ENCODE measurements at places on chromosomes 16 and 17. TPM values are rescaled to one million over a fixed set of nuclear protein-coding genes. Genes with fewer than 3 reads are reported as not detected.

- H3K36me3 ChIP-seq: no peaks in the 10 kb centered on the region
- no peaks in the 10 kb centered on the region for H3K27me3 ChIP-seq
- peaks cover 17% of the 10 kb centered on the region for H3K4me1 ChIP-seq
- no peak for DNase-seq
Measured at GRCh38 chr17:70318051-70318450, 148.7 kb downstream of the KCNJ2 start.

- no peak overlapping the region for H3K27ac ChIP-seq
- peaks cover 81% of the 10 kb centered on the region for H3K36me3 ChIP-seq
- peaks cover 6% of the 10 kb centered on the region for H3K4me1 ChIP-seq
- no peak for DNase-seq
Measured at GRCh38 chr16:4699046-4699556, 5.7 kb downstream of the NUDT16L1 start.

GRCh38 chr16:69935740-69936139 is 15.4 kb upstream of the CLEC18A start:
- H3K4me3 ChIP-seq: no peak overlapping the region
- no peak overlapping the region for H3K27ac ChIP-seq

GRCh38 chr17:36153895-36154610 is 22.4 kb downstream of the TBC1D3B start:
- no peak overlapping the region for H3K27ac ChIP-seq
- H3K36me3 ChIP-seq: no peaks in the 10 kb centered on the region
- no peak for DNase-seq
- H3K4me1 ChIP-seq: no peaks in the 10 kb centered on the region

DNA sequence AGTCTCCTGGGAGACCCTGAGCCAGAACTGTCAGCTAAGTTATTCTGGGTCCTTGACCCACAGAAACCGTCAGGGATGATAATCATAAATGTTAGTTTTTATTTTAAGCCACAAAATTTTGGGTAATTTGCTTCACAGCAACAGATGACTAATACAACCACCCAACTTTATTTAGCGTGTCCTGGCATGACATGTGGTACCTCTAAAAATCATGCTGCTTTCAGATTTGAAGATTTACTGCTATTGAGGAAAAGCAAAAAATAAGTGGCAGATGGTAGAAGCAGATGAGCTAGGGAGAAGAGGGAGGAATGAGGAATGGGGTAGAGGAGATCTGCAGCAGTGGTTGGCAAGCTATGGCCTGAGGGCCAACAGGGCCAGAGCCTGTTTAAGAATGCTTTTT is 90.4 kb downstream of the TMEM100 start:
- H3K36me3 ChIP-seq: no peaks in the 10 kb centered on the region
- no peak overlapping the region for H3K27ac ChIP-seq

DNA sequence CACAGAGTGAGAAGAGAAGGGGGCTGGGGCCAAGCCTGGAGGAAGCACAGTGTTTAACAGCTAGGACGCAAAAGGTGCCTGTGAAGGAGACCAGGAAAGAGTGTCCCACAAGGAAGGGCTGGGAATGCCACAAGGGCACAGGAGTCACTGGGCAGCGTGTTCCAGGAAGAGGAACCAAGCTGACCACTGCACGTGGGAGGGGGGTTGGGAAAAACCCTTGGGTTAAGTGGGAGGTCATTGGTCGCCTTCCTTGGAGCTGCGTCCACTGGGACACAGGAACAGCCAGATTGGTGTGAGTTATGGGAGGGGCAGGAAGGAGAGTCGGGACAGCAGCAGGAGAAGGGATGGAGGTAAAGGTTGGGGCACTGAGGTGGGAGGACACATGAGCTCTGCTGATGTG is 12.9 kb downstream of the TTYH2 start:
- H3K27me3 ChIP-seq: no peaks in the 10 kb centered on the region
- no peaks in the 10 kb centered on the region for H3K4me1 ChIP-seq
- no peak overlapping the region for H3K27ac ChIP-seq

- no peak overlapping the region for H3K4me3 ChIP-seq
- no peak for DNase-seq
- no peaks in the 10 kb centered on the region for H3K27me3 ChIP-seq
- H3K36me3 ChIP-seq: no peaks in the 10 kb centered on the region
Measured at GRCh38 chr17:66673668-66674276, 161.1 kb upstream of the CACNG5 start.

GRCh38 chr16:56247018-56247417 is 55.7 kb downstream of the GNAO1 start:
- no peak for DNase-seq
- H3K27ac ChIP-seq: no peak overlapping the region
- H3K27me3 ChIP-seq: no peaks in the 10 kb centered on the region
- H3K4me1 ChIP-seq: peaks cover 5% of the 10 kb centered on the region

GRCh38 chr16:70480127-70481105 is 26.0 kb downstream of the FCSK start:
- peaks cover 78% of the 10 kb centered on the region for H3K36me3 ChIP-seq
- peak overlapping the region; percentile 50 for H3K27ac ChIP-seq
- no peak for DNase-seq
- H3K27me3 ChIP-seq: no peaks in the 10 kb centered on the region
- no peak overlapping the region for H3K4me3 ChIP-seq

- no peaks in the 10 kb centered on the region for H3K27me3 ChIP-seq
- peaks cover 15% of the 10 kb centered on the region for H3K36me3 ChIP-seq
- H3K4me1 ChIP-seq: peaks cover 50% of the 10 kb centered on the region
- DNase-seq: no peak
- no peak overlapping the region for H3K27ac ChIP-seq
Measured at GRCh38 chr17:15236281-15237105, 28.6 kb downstream of the PMP22 start.

SLC35G6 gene
- not detected for total RNA-seq

AANAT gene
- total RNA-seq: not detected

GPR139 gene
- total RNA-seq: not detected

TRPV3 gene
- total RNA-seq: 10.1 TPM

PAQR4 gene
- total RNA-seq: 4.6 TPM

GRIN2A gene
- not detected for total RNA-seq

HERPUD1 gene
- total RNA-seq: 94.1 TPM

CNTNAP1 gene
- 2.0 TPM for total RNA-seq

Measured in psoas muscle (tissue), 8 donors.